ENCODE measurements at places on chromosomes 16 and 17. TPM values are rescaled to one million over a fixed set of nuclear protein-coding genes. Genes with fewer than 3 reads are reported as not detected.

C17orf75 gene
- total RNA-seq: 16.5 TPM

CCL1 gene
- not detected for total RNA-seq

SLC6A2 gene
- not detected for total RNA-seq

ACAP1 gene
- 0.33 TPM for total RNA-seq

KRTAP3-1 gene
- not detected for total RNA-seq

SHISA9 gene
- total RNA-seq: not detected

PRMT7 gene
- 47.4 TPM for total RNA-seq

FNDC8 gene
- total RNA-seq: not detected

TAC4 gene
- not detected for total RNA-seq

HAP1 gene
- 0.07 TPM for total RNA-seq

FBXO39 gene
- total RNA-seq: 0.07 TPM

CSH2 gene
- total RNA-seq: not detected

RHBDL1 gene
- 2.7 TPM for total RNA-seq

GINS3 gene
- total RNA-seq: 2.0 TPM

ITGB4 gene
- total RNA-seq: 0.69 TPM

DPEP3 gene
- total RNA-seq: not detected

RNF222 gene
- total RNA-seq: not detected

HBA2 gene
- total RNA-seq: not detected

CDRT4 gene
- 3.4 TPM for total RNA-seq

ST6GALNAC2 gene
- 0.76 TPM for total RNA-seq

CLEC18B gene
- total RNA-seq: 1.6 TPM

CTRL gene
- 0.30 TPM for total RNA-seq

ABCA9 gene
- total RNA-seq: 12.0 TPM

FGF11 gene
- 12.9 TPM for total RNA-seq

CCL16 gene
- total RNA-seq: not detected

KCNJ18 gene
- total RNA-seq: not detected

ADORA2B gene
- total RNA-seq: 28.2 TPM

RPL27 gene
- 471 TPM for total RNA-seq

PIMREG gene
- total RNA-seq: 15.2 TPM

CES3 gene
- 0.39 TPM for total RNA-seq

TBC1D28 gene
- total RNA-seq: not detected

PRSS27 gene
- 0.69 TPM for total RNA-seq

C17orf78 gene
- total RNA-seq: not detected

PLK1 gene
- 3.7 TPM for total RNA-seq

OTOA gene
- 0.07 TPM for total RNA-seq

KRT15 gene
- total RNA-seq: 0.13 TPM

CDYL2 gene
- 11.8 TPM for total RNA-seq

KRTAP9-2 gene
- not detected for total RNA-seq

SOX15 gene
- total RNA-seq: 0.26 TPM

Data from smooth muscle cell of the pulmonary artery (primary cell).